ENCODE measurements at places on chromosomes 4 and X.

DNA sequence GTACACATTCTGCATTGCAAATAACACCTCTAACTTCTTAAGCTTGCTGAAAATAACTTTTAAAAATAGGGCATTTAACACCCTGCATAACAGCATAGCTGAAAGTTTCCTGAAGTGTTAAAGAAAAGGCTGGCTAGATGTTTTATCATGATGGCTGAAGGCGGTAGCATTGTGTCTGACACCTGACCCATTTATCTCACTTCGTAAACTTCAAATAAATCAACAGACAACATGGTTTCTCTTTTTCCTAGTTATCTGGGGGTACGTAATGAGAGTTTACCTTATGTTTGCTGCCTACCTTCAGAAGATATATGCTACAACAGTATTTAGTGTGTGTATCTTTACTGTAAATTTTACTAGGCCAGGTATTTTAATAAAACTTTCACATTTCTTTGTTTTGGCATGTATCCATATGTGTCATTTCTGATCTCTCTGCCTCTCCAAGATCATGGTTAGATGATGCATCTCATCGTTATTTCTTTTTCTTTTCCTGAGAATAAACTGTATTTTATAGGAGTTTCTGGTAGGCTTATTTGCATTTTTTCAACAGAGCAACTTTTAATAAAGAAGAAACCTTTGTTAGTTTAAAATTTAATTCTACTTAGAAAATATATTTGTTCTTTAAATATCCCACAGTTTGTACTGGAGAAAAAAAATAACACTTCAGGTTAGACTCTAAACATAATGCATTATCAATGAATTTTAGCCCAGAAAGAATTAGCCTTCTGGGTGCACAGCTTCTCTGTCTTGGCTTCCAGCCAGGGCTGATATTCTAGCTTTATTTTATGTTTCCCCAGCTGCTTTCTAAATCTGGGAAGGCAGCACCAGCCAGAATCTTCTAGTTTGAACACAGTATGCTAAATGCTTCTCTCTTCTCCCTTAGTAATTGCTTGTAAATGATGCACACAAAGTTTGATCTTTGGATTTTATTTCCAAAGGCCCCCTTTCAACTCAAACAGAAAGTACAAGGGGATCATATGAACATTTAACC lies 2.9 kb downstream of the NDST4 start:
- no peak for DNase-seq

- no peak for DNase-seq
Measured at GRCh38 chr4:16607241-16608066, 291.0 kb downstream of the LDB2 start.

DNA sequence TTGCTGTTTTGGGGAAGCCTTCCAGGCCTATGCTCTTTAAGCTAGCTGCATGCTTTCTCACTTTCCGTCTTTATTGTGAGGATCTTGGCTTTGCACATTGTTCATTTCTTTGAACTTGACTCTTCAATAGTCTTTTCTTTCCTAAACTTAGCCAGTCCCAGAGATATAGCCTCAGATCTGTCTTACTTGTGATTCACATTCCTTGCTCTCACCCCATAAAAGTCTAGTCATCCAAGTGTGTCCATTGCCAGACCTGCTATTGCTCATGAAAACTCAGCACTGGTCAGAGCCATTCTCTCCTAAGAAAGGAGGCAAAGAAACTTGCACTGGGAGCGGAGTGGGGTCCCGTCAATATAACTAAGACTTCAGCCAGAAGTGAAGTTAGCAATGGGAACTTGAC lies 275.0 kb upstream of the CTSO start:
- no peak for DNase-seq

GRCh38 chr4:159926871-159927270 lies 824.0 kb downstream of the RAPGEF2 start:
- no peak for DNase-seq

DNA sequence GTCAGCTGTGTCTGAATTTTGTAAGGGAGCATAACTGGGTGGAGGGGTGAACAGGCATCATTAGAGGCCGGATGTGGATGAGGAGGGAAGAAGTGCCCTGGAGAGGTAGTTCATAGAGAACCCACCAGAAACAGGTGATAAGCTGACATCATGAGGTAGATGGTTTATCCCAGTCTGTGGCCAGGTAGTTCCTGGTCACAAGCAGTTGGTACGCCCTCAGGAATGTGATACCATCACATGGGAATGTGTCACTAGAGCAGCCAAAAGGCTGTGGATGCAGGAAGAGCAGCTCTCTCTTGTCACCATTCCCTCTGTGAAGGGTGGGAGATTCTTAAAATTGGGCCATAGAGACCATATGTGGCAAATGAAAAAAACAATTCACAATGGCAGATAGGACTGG lies 21.9 kb downstream of the MSN start:
- no peak for DNase-seq

- DNase-seq = no peak
Measured at GRCh38 chrX:17521871-17522693, 147.1 kb downstream of the NHS start.

DNA sequence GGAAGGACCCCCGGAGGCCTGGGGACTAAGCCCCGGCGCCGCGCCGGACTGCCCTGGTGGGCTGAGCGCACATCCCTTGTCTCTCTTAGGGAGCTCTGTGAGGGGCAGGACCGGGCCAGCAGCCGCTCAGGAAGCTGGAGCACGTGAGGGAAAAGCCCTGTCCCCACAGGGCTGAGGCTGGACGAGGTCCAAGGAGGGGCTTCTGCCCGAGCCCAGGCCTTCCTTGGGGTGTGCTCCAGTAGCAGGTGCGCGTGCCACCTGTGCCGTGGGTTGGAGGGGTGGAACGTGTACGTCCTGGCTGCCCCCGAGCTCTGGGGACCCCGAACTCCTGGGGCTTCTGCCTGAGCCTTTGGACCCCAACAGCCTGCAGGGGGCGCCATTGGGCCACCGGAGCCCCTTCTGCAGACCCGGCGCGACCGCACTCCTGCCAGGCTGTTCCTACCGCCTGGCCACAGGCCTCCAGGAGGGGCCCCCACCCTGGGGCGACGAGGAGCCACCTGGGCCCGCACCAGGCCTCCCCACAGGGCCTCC lies 27.2 kb downstream of the TACC3 start:
- DNase-seq = no peak

DNA sequence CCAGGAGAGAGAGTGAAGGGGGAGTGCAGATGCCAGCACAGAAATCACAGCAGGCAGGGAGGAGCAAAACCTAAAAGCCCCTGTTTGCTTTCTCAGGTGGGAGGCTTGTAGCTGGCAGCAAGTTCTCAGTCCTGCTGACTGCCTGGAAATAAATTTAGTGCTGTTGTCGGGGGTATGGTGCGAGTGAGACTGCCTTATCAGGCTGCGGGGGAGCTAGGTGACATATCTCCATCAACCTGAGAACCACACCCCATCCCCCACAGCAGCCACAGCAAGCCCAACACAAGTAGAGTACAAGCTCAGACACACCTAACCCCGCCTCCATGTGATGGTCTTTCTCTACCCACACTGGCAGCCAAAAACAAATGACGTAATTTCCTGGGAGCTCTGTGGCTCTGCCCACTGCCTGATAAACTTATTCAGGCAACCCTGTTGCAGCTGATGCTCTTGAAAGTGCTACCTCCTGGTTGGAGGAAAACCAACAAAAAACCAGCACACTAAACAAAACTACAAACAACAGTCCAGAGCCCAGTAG lies 953.4 kb upstream of the NDST4 start:
- DNase-seq = no peak

DNA sequence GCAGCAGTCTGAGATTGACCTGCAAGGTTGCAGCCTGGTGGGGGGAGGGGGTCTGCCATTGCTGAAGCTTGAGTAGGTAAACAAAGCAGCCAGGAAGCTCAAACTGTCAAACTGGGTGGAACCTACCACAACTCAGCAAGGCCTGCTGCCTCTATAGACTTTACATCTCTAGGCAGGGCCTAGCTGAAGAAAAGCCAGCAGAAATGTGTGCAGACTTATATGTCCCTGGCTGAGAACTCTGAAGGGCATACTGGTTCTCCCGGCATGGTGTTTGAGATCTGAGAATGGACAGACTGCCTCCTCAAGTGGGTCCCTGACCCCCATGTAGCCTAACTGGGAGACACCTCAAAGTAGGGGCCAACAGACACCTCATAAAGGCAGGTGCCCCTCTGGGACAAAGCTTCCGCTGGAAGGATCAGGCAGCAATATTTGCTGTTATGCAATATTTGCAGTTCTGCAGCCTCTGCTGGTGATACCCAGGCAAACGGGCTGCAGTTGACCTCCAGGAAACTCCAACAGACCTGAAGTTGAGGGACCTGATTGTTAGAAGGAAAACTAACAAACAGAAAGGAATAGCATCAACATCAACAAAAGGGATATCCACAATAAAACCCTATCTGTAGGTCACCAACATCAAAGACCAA lies 167.6 kb downstream of the GC start:
- DNase-seq = no peak

- no peak for DNase-seq
Measured at GRCh38 chr4:100880011-100880410, 362.2 kb upstream of the EMCN start.

GRCh38 chrX:86047174-86047935 lies at the start of gene CHM:
Gene CHM (minus strand): TSS chrX:86047558. CDS start chrX:86047532, 26 bp downstream.
- DNase-seq = no peak

GRCh38 chrX:154013614-154014360 lies 5.9 kb downstream of the IRAK1 start:
- DNase-seq = no peak

- DNase-seq = no peak
Measured at GRCh38 chr4:77393996-77394395, 211.6 kb upstream of the CXCL13 start.

- DNase-seq = no peak
Measured at GRCh38 chrX:115591856-115592842, 31.2 kb downstream of the PLS3 start.

DNA sequence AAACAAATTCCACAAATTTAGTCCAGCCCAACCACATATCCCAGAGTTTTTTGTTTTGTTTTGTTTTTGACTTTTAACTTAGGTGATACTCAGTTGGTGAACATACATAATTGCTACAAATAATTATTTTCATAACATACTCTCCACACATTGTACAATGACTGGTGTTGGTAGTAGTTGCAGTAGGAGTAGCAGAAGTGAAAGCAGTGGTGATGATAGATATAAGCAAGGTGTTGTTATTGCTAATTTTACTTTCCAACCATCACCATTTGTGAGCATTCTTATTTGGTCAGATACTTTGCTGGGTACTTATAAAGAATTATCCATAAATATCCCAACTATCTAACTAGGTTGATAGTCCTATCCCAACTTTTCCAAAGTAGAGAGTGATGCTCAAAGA lies 47.3 kb downstream of the ARHGAP24 start:
- DNase-seq = no peak

Measured in cortex of kidney (tissue), 1 donor.